ENCODE measurements at places on chromosomes 16 and 17.
A peak's percentile ranks its signal among the peaks of the same experiment; 100 is the strongest.

GRCh38 chr17:1783271-1783670 is 21.4 kb downstream of the SERPINF1 start:
- DNase-seq, result no peak

DNA sequence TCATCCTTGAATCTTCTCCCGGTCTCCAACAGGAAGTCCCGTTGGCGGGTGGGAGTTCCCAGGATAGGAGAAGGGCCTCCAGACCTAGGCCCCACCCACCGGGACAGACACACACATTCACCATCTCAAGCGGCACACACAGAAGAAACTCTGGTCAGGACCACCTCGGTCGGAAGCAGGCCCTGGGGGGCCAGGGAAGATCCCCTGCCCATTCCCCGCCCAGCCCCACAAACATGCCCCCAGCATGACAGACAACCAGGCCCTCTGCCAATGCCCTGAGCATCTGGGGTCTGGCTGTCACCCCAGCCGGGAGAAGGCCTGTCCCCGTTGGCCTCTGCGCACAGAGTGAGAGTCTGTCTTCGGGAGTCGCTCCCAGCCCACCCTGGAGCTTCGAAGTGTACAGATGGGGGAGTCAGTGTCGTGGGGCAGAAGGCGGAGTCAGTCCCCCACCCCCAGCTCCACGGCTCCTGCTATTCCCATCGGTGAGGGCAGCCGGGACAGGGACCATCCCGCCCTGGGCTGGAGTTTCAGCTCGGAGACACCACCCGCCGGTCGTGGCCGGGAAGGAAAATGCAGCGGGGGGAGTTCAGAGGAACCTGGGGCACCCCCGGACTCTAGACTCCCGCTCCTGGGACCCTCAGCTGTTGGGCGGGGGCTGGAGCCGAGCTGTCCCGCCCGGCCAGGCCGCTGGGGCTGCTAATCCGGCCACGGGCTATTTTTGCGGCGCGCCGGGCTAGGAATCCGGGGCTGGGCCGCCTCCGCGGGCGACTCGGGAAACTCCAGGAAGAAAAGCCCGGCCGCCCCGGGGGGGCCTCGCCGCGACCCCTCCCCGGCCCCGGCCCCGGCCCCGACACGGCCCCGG is 660 bp downstream of the RHBDF1 start:
- peak; percentile 85 for DNase-seq

DNA sequence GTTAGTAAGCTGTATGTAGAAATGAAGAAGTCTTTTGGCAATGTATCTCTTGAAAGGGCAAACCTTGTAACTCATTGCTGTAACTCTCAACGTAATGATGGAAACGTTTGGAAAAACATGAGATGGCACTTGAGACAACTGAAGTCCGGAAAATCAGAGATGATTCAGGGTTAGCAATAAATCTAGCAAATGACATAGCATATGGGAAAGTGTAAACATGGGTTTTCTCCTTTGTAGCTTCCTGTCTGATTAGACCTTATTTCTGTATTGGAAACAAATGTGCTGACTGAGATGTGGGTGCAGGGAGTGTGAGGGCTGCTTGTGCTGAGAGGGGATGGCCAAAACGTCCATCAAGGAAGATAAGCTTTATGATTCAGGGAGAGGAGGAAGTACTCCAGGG is 110.7 kb upstream of the FAM20A start:
- no peak for DNase-seq

DNA sequence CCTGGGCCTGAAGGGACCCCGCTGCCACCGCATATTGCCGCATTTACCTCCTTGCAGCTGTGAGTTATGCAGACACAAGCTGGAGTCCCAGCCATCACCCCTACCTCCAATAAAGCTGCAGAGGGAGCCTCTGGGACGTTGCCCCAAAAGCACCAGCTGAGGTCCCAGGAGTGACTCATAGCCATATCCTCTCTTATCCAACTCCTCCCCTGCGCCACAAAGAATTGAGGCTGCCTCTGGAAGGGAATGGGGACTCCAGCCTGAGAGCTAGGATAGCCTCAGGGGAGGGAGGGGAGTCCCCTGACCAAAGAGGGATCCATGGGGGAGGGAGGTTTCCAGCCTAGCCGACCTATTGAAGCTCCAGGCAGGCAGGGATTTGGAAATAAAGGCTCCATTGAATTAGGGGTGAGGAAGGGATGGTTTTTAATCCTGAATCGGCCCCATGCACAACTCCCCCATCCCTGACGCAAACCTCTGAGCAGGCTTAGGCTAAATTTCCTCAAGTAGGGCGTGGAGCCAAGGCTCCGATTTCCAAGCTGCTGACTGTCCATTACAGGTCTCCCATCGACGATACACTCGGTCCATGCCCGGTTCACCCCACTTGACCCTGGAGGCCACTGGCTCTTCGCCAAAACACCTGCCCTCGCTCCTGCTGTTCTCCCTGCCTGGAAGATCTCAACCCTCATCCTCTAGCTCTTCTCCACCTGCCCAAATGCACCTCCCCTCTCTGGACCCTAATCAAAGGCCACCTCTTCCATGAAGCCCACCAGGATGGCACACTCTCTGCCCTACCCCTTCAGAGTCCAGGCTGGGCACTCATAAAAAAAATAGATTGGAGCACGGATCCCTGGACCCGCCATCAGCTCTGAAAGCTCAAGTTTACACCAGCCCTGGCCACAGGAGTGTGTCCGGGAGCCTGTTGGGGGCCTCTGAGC is 27.5 kb downstream of the PIMREG start:
- DNase-seq, result no peak

DNA sequence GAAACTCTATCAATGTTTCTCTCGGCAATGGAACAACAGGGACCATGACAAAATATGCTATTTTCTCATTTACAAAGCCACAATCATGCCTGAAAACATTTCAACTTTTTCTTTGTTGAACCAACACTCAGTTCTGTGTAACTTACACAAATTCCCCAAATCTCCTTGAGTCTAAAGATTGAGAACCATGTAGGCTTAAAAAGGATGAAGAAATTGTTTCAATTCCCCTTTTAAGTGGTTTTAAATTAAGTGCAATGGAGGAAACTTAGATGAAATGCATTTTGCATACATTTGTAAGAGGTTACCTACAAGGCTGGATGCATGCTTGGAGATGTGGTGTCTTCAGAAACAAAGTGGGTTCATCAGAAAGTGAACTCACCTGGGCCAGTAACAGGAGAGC is 566.4 kb upstream of the CDH11 start:
- DNase-seq, result no peak

- DNase-seq, result no peak
These were observed 36.0 kb upstream of the CCL1 start for GRCh38 chr17:34398990-34399389.

DNA sequence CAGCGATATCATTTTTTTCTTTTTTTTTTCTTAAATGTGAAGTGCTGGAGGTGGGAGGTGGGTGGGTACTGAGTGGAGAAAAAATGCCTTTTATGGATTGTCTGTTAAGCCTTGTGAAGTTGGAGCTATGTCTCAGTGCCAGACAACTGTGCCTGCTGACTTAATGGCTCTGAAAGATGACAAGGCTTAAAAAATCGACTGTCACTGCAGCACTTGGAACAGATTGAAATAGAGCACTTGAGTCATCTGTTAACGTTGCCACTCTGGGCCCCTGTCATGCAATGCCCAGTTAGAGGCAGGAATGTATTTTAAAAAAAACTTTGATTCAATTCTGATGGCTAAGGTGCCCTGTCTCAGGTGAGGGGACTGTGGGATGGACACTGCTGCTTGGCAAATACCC is 108.2 kb upstream of the HS3ST2 start:
- DNase-seq, result no peak

- no peak for DNase-seq
These were observed 26.9 kb downstream of the GPT2 start for GRCh38 chr16:46911038-46911437.

GRCh38 chr17:50055426-50056216 is at the start of gene ITGA3:
Gene ITGA3 (plus strand): TSS chr17:50056110. CDS start chr17:50056440, 330 bp downstream.
- DNase-seq, result peak; percentile 87

GRCh38 chr17:44451016-44451627 is 52.1 kb downstream of the GPATCH8 start:
- no peak for DNase-seq

DNA sequence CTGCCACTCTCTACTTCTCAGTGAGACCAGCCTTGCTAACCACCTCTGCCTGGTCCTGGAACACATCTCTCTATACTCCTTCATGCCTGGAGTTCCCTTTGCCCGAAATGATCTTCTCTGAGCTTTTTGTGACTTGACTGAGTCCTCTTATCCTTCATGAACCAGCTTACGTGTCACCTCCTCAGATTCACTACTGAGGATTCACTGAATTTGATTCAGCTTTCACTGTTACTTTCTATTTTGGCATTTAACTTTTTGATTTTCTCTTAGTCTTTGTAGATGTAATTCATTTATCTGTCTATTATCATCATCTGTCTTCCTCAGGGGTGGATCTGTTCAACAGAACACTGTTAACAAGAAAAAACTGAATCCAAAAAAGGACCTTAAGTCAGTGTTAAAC is 95.6 kb downstream of the RPGRIP1L start:
- DNase-seq, result no peak

GRCh38 chr17:66271512-66271911 is 30.9 kb upstream of the PRKCA start:
- DNase-seq, result no peak

- no peak for DNase-seq
These were observed 1.0 kb downstream of the CMTM4 start for GRCh38 chr16:66695471-66695934.

DNA sequence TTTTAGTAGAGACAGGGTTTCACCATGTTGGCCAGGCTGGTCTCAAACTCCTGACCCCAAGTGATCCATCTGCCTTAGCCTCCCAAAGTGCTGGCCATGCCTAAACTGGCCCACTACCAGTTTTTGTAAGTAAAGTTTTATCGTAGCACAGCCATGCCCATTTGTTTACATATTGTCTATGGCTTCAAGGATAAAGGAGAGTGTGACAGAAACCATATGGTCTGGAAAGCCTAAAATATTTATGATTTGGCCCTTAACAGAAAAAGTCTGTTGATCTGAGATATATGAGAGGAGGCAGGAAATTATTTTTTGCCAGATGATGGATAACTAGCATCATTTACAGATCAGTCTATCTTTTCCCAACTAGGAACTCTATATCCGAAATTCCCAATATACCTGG is 4.5 kb downstream of the AKAP10 start:
- DNase-seq, result no peak

DNA sequence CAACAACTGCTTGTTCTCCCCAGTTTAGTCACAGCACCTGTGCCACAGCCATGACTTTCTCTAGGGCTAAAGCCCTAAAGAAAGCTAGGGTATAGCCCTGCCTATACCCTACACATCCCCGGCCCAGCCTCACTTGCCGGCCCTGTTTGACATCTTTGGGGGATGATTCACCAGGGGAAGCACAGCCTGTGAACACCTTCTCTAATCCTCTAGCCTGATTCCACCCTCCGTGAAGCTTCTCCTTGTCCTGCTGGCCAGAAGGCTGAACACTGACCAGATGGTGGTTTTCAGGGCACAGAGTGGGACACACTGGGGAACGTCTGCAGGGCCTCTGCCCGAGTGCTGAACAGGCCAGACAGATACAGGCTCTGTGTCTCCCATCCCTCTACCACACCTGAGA is 6.0 kb downstream of the CLEC16A start:
- DNase-seq, result no peak

DNA sequence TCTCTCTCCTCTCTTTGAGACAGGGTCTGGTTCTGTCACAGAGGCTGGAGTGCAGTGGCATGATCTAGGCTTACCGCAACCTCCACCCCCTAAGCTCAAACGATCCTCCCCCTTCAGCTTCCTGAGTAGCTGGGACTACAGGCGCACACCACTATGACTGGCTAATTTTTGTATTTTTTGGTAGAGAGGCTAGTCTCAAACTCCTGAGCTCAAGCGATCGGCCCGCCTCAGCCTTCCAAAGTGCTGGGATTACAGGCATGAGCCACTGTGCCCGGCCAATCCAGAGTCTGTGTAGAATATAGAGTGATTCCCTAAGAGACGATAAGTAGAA is 65.8 kb upstream of the RPH3AL start:
- DNase-seq, result no peak

- peak; percentile 31 for DNase-seq
These were observed 196.7 kb upstream of the GSE1 start for GRCh38 chr16:85416228-85417109.

- no peak for DNase-seq
These were observed 20.2 kb downstream of the ZFHX3 start for GRCh38 chr16:73027685-73028111.

GRCh38 chr16:35305476-35305875 is 1846.1 kb downstream of the TP53TG3F start:
- no peak for DNase-seq

GRCh38 chr17:14337596-14338079 is 36.8 kb downstream of the HS3ST3B1 start:
- no peak for DNase-seq

GRCh38 chr17:28029044-28029443 is 13.4 kb upstream of the NLK start:
- no peak for DNase-seq

DNA sequence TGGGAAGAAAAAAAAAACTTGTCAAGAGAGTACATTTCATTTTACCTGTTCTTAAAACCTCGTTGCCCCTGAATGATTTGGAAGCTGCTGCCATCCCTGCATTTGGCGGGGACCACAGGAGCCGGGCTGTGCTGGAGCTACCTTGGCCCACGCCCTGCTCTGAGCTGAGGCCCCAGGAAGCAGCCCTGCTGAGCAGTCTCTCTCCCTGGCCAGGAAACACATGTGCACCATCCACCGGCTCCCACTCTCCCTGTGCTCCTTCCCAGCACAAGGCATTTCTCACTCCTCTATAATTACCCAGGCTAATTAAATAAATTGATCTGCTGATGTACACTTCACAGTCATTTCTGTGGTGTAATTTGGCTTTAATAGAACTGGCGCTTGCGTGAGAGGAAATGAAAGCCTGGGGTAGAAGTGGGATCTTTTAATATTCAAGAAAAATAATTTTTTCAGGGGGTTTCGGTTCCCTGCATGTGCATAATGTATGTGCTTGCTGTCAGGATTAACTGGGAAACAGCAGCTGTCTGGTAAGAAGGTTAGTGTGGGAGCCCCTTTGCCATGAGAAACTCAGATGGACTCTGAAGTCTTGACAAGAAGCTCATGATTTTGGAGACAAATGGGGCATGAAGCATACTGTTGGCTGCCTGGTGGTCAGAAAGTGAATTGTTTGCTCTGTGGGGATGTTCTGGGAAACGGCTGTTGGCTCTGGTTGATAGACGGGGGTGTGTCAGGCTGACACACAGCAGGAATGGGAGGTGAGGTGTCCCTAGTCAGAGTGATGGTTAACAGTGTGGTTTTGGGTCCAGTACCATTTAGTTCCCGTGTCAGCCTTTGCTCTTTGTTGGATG is 252.3 kb upstream of the EEF2KMT start:
- no peak for DNase-seq

GRCh38 chr16:50532576-50532975 is 15.6 kb upstream of the NKD1 start:
- no peak for DNase-seq

GRCh38 chr16:86635176-86635876 is 57.0 kb downstream of the FOXL1 start:
- DNase-seq, result no peak

DNA sequence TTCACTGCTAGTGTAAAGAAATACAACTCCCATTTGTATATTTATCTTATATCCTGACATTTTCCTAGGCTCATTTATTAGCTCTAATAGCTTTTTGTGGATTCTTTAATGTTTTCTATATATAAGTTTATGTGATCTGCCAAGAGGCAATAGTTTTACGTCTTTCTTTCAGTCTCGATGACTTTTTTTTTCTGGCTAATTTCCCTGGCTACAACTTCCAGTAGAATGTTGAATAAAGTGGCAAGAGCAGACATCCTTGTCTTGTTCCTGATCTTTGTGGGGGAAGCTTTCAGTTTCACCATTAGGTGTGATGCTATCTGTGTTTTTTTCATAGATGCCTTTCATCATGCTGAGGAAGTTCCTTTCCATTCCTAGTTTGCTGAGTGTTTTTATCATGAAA is 43.9 kb upstream of the ABCA3 start:
- no peak for DNase-seq
